Fibroblast of mammary gland (primary cell): ENCODE measurements at places on chromosomes 1 and 21.

DNA sequence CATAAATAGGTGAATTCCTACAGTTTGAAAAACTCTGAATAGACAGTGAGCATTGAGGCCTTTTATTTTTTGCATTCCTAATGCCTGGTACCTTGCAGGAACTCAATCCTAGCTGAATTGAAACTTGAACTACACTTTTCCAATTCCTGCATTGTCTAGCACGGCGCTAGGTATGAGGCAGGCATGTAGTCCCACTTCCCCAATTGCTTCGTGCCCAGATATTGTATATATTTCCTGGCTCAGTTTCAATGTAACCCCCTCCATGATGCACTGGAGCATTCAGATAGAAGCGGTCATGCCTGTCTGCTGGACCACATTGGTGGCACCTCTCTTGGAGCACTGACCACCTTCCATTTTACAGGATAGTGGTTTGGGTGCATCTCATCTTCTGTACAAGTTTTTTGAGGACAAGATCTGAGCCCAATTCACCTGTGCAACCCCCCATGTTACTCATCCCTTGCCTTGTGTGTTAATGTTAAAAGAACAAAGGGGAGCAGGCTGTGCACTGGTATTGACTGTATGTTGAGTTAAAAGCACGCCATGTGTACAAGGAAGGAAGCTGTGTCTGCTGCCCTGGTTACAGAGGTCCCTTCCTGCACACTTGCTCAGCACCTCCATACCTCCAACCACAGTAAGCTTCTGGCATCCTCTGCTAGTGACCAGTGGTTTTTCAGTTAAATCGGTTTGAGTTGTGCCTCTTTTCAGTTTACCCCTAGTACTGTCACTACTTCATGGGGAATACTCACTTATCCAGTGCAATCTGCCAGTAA is 10.0 kb upstream of the RAB7B start:
- no peak for DNase-seq

- DNase-seq, result peak; percentile 73
Observed at GRCh38 chr1:200184196-200184595, 156.7 kb downstream of the NR5A2 start.

- no peak for DNase-seq
Observed at GRCh38 chr1:1400576-1401456, 1.7 kb upstream of the CCNL2 start.

DNA sequence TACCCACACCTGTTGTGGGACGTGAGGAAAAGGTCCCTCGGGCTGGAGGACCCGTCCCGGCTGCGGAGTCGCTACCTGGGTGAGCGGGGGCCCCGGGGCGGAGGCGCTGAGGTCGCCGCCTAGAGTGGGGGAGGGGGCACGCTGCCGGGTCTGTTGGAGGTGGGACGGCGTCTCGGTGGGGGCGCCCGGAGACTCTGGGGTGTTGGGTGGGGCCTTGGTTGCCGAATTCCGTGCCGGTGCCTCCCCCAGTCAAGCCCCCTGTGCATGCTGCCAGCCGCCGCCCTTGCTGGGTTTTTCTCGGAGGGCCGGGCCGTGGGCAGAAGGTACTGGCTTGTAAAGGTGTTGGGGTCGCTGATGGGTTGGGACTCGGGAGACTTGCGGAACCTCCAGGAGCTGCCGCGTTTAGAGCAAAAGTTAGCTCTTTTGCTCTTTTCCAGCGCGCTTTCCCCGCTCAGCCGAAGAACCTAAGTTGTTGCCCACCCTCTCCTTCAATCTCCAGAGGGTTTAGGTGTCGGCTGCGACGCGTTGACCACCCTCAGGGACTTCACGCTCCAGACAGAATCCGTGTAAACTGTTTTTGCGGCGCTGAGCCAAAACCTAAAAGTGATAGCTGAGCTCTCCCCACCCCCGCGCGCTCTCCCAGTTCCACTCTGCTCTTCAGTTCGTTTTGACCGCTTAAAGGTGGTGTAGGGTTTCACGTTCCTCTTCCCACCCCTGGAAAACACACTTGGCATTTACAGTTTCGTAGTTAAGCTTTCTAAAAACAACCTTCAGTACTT is at the start of gene MPC2:
Gene MPC2, minus strand, starts transcription at position 143 of the 779 bp plus-strand sequence. CDS start 1,231 bp downstream, outside the sequence.
- DNase-seq, result peak; percentile 76

DNA sequence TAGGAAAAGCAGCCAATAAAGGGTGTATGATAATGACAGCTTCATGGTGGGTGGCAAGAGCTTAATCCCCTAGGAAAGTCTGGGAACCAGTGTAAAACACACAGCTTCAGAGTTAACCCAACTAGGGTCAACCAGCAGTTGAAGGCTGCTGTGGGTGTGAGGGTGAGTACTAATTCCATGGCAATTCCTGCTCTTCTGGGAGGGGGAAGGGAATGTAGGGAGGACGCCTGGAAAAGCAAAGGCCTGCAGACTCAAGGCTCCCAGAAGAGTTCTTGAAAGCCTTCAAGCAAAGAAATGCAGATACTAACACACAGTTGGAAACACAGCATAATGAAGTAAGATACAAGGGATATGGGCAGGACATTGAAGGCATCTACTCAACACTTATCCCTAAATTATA is 28.1 kb downstream of the TTLL7 start:
- DNase-seq, result no peak

- DNase-seq, result no peak
Observed at GRCh38 chr1:165635329-165635728, 4.3 kb downstream of the MGST3 start.

DNA sequence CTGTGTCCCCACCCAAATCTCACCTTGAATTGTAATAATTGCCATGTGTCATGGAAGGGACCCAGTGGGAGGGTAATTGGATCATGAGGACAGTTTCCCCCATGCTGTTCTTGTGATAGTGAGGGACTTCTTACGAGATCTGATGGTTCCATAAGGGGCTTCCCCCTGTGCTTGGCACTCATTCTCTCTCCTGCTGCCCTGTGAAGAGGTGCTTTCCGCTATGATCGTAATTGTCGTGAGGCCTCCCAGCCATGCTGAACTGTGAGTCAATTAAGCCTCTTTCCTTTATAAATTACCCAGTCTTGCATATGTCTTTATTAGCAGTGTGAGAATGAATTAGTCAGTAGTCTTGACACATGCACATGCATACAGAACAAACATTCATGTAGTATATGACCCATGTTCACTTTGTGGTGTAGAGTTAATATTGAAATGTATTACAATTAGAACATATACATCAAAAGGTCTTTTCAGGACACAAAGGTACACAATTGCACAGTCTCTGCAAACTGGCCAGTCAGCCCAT is 16.9 kb upstream of the IFI16 start:
- no peak for DNase-seq

GRCh38 chr1:248850124-248850523 is 8.8 kb downstream of the ZNF692 start:
- no peak for DNase-seq

GRCh38 chr1:240602189-240602588 is 9.8 kb downstream of the GREM2 start:
- peak; percentile 36 for DNase-seq

- DNase-seq, result no peak
Observed at GRCh38 chr1:151002051-151002450, 4.7 kb downstream of the MINDY1 start.

DNA sequence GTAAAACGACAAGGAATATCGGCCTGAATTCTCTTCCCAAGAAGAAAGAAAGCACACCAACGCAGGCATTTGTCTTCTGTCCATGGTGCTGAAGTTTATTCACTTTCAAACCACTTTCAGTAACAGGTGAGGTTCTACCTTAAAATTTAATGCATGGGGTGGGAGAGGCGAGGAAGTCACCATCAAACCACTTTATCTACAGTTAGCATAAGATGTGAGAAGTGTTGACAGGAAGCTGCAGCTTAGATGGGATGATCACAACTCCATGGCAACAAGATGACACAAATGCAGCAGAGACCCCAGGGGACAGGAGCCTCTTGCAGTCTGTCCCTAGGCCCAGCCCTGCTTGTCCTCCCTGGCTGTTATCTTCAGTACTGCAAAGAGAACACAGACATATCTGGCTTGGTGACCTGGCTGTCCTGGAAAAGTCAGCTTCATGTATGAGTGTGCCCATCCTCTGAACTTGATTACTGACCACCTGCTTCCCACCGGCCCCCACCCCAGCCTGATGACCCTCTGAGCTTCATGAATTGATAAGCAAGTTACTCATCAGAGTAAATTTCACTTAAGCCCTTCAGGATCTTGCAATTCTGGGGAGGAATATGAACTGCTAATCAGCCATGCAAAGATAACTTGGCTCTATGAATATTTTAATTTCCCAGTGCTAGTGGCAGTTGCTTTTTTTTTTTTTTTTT is 1.8 kb downstream of the NPPA start:
- peak; percentile 24 for DNase-seq

DNA sequence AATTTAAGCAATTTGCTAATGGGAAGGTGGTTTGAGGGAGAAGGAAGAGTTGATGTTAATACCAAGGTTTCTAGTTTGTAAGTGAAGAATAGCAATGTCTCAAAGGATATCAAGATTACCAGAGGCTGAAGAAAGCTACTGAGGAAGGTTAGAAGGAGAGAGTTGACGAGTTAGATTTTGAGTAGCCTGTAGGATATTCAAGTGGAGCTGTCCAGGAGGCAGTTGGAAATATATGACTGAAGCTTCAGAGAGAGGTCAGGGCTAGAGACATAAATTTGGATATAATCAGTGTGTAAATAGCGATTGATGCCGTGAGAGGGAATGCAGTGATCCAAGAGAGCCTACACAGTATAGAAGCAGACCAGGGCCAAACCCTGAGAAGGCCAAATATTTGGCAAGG is 48.4 kb downstream of the PBX1 start:
- DNase-seq, result no peak

DNA sequence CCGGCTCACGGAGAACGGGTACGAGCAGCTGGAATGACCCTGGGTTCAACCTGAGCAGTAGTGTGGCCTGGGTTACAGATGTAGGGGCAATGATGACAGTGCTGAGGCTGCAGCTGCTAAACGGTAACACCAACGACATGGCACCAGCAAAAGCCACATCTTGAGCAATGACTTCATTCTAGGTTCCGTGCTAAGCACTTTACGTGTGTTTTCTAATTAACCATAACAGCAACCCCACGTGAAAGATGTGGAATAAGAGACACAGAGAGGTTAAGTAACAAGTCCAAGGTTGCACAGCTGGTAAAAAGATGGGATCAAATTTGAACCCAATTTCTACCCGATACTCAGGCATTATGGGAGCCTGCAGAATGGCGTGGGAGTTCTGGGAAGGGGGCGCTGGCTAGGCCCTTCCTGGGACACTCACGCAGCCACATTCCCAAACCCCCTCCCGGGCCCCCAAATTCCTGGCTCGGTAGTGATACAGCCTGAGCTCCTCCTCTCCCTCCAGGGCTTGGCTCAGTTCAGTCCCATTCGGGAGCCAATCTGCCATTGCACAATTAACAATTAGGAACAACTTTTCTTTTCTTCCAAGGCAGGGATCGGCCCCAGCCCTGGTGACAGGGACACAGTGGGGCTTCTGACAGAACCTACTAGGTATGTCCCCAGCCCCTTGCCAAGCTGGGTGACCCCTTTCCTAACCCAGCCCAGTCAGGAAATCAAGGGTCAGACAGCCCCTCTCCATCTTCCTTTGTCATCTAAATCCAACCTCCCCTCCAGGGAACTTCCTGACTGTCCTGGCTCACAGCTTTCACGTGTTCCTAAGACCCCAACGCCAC is 23.8 kb upstream of the ECE1 start:
- no peak for DNase-seq

GRCh38 chr1:145785547-145785946 is 38.3 kb downstream of the RNF115 start:
- DNase-seq, result no peak

DNA sequence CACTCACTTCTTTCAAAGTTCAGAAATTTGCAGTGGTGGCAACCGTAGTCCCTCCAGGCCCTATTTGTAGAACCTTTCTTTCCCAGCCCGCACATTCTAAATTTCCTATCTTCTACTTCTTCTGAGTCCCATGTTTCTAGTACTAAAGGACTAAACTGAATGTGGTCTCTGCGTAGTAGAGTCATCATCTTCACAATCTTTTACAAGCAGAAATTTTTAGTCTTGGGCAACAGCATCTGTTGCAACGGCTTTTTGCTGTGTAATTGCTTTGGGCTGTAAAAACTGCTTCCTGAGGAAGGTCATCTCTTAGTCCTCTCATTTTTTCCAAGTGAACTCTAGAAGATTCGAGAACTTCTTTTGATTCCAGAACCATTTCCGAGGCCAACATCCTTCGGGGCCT is 23.9 kb downstream of the VAV3 start:
- DNase-seq, result peak; percentile 64

GRCh38 chr1:33516428-33516827 is 44.0 kb downstream of the ZSCAN20 start:
- no peak for DNase-seq

- no peak for DNase-seq
Observed at GRCh38 chr1:37901893-37902225, 42.5 kb upstream of the MTF1 start.

GRCh38 chr21:42221581-42222345 is 2.8 kb downstream of the ABCG1 start:
- DNase-seq, result peak; percentile 3

- no peak for DNase-seq
Observed at GRCh38 chr1:111116496-111116895, 23.4 kb downstream of the DRAM2 start.
